Activated CD4-positive, CD25-positive, alpha-beta regulatory T cell treated with anti-CD3 and anti-CD28 coated beads, Interleukin-2, amount 50 U/mL, for 16 hours (primary cell): ENCODE measurements at places on chromosomes 4 and X.

DNA sequence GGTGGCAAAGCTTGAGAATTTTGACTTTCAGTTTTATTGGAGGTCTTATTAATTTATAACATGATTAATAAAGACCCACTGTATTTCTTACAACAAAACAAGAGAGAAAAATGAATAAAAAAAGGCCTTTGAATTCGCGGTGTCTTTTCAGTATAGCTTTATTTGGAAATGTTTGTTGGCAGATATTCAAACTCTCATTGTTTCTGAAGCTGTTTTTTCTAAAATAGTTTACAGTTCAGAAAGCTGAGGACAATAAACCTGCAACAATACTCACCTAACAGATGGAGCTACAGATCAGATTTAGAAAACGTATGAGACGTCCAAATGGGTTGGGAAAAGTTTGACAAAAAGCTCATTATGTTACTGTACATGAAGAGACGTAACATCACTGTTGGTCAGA lies 2.4 kb upstream of the SPARCL1 start:
- no peak for DNase-seq

DNA sequence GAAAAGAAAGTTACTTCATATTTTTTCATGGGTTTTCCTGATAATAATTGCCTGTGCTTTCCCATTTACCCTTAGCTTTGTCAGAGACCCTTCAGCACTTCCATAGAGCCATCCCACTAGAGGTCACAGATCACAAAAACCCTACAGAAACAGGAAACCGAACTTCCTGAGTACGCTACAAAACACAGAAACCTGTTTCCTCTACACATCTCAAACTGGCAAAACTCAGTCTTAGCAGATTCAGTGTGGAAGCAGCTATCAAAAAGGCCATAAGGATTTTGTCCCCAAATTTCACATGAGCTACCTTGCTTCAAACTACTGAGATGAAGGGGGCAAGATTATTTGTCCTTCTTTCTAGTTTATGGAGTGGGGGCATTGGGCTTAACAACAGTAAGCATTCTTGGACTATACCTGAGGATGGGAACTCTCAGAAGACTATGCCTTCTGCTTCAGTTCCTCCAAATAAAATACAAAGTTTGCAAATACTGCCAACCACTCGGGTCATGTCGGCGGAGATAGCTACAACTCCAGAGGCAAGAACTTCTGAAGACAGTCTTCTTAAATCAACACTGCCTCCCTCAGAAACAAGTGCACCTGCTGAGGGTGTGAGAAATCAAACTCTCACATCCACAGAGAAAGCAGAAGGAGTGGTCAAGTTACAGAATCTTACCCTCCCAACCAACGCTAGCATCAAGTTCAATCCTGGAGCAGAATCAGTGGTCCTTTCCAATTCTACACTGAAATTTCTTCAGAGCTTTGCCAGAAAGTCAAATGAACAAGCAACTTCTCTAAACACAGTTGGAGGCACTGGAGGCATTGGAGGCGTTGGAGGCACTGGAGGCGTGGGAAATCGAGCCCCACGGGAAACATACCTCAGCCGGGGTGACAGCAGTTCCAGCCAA lies at the start of gene MMRN1:
Gene MMRN1 (plus strand): TSS at position 206 of the 902 bp plus-strand sequence. CDS start 118 bp downstream, at position 324.
- no peak for DNase-seq

DNA sequence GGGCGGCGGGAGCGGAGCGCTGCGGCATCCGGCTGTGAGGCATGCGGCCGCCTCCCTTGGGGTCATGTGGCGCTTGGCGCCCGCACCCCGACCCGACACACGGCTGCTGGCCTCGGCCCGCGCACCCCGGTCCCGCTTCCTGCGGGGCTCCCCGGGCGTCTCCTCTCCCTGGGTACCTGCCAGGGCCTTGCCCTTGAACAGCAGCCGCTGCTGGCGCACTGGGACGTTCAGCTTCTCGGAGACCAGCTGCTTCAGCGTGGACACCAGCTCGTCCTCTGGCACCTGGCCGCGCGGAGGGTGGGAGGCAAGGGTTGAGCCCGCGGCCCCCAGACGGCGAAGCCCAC lies 391 bp downstream of the UBL4A start:
- no peak for DNase-seq

DNA sequence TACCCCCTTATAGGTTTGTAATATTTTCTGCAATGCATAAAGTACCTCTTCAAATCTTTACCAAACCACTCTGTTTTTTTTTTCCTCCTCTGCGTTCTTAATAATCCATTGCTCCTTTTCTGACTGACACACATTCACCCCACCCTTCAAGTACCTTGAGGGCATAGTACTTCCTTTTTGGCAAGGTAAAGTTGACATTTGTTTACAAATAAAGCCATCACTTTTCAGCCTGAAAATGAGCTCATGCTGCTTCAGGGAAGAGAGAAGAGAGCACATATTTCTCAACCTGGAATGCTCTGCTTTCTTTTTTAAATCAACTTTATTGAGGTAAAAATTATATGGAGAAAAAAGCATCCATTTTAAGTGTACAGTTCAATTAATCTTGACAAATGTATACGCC lies 113.9 kb downstream of the AGTR2 start:
- no peak for DNase-seq

- DNase-seq: no peak
These were observed 70.4 kb upstream of the S100G start for GRCh38 chrX:16579517-16579916.
